Erythroblast (primary cell): ENCODE measurements at places on chromosomes 1 and 21.

- no peak for DNase-seq
Measured at GRCh38 chr1:186575348-186575747, 104.9 kb downstream of the PTGS2 start.

GRCh38 chr1:6416295-6416656 lies 3.4 kb downstream of the HES2 start:
- no peak for DNase-seq

GRCh38 chr1:243672539-243673074 lies 177.4 kb downstream of the AKT3 start:
- DNase-seq = no peak

- DNase-seq = no peak
Measured at GRCh38 chr1:92482665-92483609, 3.8 kb downstream of the GFI1 start.

GRCh38 chr1:19733615-19734014 lies 66.1 kb downstream of the TMCO4 start:
- no peak for DNase-seq

GRCh38 chr21:36459098-36459497 lies 20.8 kb downstream of the CLDN14 start:
- DNase-seq = no peak

GRCh38 chr1:27593678-27594563 lies 10.0 kb downstream of the AHDC1 start:
- no peak for DNase-seq

GRCh38 chr1:63923302-63923701 lies 149.5 kb downstream of the ROR1 start:
- no peak for DNase-seq

GRCh38 chr1:162028726-162029125 lies 5.1 kb upstream of the OLFML2B start:
- no peak for DNase-seq

- no peak for DNase-seq
Measured at GRCh38 chr1:116586741-116587143, 15.9 kb upstream of the CD58 start.

DNA sequence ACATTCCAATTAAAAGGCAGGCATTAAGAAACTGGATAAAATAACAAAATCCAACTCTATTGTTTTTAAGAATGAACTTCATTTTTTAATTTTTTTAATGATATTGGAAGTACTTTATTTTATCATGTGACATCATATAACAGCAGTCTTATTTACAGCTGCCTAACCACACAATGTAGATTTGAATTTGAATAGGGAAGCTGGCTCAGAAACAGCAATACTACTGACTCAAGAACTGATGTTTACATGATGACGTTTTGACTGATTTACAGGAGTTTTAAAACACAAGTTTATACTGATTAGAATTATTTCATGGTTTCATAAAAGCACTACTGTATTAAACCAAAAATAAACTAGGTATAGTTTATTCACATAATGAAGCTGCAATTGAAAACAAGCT lies 348.7 kb upstream of the NR5A2 start:
- no peak for DNase-seq

DNA sequence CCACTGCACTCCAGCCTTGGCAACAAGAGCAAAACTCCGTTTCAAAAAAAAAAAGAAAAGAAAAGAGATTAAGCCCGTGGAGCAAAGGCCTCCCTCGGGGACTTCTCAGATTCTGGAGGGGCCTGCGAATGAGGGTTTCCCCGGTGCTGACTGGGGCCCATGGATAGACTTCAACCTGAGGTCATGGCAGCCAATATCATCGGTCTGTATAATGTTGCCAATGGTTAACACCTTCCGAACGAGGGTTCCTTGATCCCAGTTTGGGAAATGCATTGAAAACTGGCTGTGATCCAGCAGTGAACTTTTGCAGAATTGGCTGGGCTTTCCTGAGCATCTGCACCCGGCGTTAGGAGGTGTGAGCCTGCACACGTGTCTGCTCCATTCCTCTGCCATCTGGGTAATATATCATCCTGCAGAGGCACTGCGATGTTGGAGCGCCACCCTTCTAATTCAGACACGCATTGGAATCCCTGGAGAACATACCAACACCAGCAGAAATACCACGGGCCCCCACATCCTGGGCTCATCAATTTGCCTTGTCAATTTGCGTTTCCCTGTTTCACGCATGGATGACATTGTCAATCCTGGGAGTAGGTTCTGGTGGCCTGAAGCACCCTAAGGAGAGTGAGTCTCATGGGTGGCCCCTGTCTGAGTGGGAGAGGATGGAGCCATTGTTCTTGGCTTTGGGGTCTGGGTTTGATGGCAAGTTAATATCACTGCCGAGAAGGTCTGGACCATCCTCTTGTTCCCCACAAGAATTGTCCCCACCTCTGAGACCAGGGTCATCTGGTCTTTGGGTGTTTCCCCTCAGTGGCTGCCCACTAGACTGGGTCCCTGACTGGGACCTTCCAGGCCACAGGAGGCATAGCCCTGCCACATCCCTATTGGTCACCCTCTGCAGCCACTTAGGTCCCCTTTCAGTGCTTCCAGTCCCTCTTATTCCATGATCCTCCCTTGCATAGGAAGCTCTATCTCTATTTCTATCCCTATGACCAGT lies 441.0 kb downstream of the PTPRU start:
- DNase-seq = no peak

GRCh38 chr21:26120828-26121227 lies 49.7 kb downstream of the APP start:
- DNase-seq = no peak

- no peak for DNase-seq
Measured at GRCh38 chr1:231879296-231879695, 252.7 kb downstream of the DISC1 start.

GRCh38 chr1:10444795-10445397 lies 4.9 kb upstream of the CORT start:
- DNase-seq = no peak

DNA sequence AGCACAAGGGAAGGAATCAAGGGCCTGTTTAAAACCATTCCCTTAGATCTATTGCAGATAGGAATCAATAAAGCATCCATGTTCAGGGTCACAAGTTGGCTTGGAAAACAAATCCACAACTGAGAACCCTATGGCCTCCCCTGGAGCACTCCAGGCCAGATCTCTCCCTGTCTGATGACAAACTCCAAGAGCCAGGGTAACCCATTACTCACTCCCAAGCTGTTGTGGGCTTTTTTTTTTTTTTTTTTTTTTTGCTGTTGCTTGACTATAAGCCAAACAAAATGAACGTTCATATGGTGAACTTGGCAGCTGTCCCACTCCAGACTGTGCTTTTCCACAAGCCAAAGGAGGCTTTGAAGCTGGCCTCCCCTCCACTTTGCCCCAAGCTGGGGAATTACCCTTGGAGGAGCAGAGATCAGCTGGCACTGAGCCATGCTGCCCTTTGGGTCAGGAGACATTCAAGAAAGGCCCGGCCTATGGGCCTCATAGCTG lies 35.7 kb upstream of the VAV3 start:
- no peak for DNase-seq

DNA sequence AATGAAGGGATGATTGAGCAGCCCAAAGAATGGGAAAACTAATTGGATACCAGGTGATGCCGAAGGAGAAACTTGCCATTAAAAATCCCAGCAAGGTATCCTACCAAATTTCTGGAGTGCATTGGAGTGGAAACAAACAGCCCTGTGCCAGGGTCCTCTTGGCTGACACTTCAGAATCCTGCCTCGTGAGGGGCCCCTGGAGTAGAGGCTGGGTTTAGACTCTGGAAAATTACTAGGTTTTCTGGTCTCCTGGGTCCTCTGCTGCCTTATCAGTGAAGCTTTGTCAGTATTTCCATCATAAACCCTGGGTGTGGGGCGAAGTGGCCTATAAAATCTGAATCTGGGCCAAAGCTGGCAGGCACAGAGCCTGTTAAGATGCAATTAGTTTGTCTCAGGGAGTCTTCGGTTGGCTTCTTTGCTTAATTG lies 289.2 kb upstream of the USP24 start:
- no peak for DNase-seq

DNA sequence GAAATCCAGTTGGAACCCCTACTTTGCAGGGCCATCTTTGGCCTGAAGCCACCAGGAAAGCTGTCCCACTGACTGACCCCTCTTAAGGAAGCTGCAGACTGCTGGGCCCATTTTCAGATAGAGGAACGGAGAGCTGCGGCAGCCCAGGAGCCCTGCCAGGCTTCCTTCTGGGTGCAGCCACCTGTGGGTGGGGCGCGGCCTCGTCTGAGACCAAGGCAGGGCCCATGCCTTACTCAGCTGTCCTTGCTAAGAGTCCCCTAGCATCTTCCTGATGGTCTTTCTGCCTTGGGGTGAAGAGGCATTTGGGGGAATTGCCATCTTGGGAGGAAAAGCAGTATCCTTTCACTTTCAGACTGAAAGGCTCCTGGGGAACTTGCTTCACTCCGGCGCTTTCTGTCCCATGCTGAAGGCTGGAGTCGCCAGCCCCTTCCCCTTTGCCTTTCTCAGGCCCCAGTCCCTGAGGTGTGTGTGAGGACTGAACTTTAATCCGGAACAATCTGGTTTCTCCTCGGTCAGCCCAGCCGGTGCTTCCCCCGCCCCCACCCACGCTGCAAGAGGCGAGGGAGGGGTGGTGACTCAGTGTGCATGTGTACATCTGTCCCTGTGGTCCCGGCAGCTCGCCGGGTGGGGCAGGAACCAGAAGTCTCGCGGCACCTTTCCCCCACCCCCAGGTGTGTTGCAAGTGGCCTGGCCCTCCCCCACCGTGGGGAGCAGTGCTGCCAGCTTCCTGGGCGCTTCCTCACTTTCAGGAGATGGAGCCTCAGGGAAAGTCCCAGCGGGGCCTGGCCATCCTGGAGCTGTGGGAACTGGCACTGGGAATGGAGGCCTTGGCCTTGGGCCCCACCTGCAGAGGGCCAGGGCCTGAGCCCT lies 5.1 kb downstream of the ZC3H12A start:
- peak; percentile 93 for DNase-seq

DNA sequence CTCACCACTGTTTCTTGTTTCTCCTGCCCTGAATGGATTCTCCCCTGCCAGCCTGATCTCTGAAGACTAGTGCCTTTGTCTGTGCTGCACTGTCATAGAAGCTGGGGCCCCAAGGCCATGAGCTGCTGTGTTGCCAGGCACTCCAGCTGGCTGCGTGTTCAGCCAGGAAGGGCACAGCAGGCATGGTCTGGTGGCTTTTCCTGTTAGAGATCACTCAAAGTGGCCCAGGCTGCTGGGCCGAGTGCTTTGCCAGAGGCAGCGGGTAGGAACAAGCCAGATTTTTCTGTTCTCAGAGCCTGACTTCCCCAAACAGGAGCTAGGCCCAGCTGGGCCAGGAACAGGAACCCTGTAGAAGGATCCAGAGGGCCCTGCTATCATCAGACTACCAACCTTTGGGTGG lies 5.2 kb downstream of the ADPRS start:
- DNase-seq = no peak

GRCh38 chr1:101136271-101136670 lies 100.5 kb upstream of the S1PR1 start:
- no peak for DNase-seq

DNA sequence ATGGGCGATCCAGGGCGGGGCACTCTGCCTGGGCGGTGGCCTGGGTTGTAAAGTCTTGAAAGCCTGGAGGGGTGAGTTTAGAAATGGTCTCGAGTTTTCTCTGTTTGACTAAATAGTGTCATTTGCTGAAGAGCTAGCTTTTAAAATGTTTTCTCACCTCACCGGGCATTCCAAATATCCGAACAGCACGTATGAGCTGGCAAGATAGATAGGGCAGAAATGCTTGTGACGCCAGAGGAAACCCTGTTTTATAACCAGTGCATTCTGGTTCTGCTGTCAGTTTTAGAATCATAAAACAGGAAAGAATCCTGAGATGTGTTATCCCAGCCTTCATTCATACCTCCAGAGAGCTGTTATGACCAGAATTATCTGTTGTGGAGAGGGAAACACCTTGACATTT lies 725 bp downstream of the RTCA start:
- peak; percentile 71 for DNase-seq

- no peak for DNase-seq
Measured at GRCh38 chr21:38289705-38290485, 33.1 kb downstream of the KCNJ15 start.

- DNase-seq = no peak
Measured at GRCh38 chr1:16202281-16203210, 9.9 kb downstream of the ARHGEF19 start.

DNA sequence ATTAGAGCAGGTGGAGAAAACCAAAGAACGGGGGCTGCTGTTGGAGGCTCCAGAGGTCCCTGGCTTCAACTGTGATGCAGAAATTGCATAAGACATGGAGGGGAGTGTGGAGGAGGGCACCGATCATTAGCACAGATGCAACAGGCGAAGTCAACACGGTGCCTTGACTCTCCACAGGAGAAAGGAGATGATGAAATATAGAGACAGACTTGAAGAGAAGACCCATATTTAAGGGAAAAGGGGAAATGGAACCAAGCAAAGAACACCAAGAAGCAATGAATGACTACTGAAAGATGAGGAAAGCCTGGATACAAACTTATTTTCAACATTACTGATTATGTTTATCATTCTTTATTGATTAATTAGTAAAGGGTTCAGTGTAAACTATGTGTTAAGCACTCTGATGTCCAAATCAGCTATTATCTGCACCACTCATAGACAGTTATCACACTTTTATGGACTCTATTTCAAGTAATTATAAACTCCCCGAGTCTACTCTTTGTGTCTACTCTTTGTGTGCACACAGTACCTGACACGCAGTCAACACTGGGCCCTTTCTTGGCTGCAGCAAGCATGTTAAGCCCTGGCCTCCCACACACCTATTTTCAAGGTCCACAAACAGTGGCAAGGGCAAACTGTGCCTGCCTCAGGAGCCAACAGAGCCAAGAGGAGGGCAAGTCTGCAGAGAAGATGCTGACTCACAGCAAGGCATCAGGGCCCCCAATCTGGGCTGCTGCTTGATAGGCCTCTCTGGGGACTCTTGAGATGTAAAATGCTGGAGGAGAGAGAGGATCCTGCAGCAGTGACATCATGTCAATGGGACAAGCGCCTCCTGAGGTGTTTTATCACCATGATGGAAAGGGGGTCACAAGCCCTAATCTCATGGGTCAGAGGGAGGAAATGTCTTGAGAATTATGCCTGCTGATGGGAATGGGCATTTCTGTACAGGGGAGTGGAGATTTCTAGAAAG lies 17.6 kb downstream of the PCNX2 start:
- DNase-seq = no peak

DNA sequence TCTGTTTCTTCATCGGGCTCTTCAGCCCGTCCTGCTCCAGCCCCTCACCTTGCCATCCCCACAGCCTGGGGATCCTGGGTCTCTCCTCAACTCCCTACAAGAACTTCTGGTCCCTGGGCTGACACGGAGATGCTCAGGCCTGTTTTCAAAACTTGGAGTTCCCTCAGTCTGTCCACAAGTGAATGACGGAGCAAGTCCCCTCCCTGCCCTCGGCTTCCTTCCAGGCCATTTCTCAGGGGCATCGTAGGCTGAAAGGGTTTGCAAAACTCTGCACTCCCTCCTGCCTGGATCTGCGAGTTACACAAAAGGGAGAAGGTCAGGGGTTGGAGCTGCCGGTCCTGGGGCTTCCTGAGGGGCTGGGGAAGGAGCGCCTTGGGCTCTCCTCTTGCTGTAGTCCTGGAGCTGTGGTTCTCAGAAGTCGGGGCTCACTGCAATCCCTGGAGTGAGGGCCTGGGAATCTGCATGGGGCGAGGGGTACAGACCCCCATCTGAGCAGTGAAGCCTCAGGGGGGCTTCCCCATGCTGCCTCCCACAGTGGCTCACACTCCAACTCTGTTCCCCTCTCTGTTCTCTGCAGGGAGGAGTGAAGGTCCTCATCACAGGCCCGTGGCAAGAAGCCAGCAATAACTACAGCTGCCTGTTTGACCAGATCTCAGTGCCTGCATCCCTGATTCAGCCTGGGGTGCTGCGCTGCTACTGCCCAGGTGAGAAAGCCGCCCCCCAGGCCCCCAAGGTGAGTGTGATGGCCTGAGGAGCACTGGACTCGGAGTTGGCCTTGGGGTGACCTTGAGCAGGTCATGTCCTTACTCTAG lies 100.6 kb upstream of the VAMP3 start:
- DNase-seq = no peak
